Airway epithelial cell (primary cell): ENCODE measurements at places on chromosomes 7 and 10. TPM values are rescaled to one million over a fixed set of nuclear protein-coding genes. Genes with fewer than 3 reads are reported as not detected.

Gene NAT16
- total RNA-seq, result not detected in 2 replicates

Gene CFTR
- total RNA-seq, result not detected in 2 replicates

Gene CASP2
- total RNA-seq, result 14.4 TPM in 2 replicates

Gene CDCA7L
- 24.3 and 25.2 TPM in 2 replicates for total RNA-seq

Gene KLF14
- not detected in 2 replicates for total RNA-seq

Gene CALCR
- total RNA-seq, result not detected in 2 replicates

Gene PITRM1
- total RNA-seq, result 61.4 and 103 TPM in 2 replicates

Gene TMEM139
- 3.2 and 8.7 TPM in 2 replicates for total RNA-seq

Gene PDZD7
- total RNA-seq, result 0.88 and 1.2 TPM in 2 replicates

Gene TMEM176B
- total RNA-seq, result not detected in 2 replicates

Gene NANOS1
- 0.99 and 4.0 TPM in 2 replicates for total RNA-seq

Gene AS3MT
- total RNA-seq, result 2.1 and 3.2 TPM in 2 replicates

Gene PSD
- total RNA-seq, result 0.09 and 0.63 TPM in 2 replicates

Gene ABCC2
- 0.28 and 0.65 TPM in 2 replicates for total RNA-seq

Gene TCAF2
- 4.7 and 6.6 TPM in 2 replicates for total RNA-seq

Gene JCAD
- 0.35 and 0.46 TPM in 2 replicates for total RNA-seq

Gene BCAP29
- total RNA-seq, result 36.7 and 69.9 TPM in 2 replicates

Gene PTPRE
- total RNA-seq, result 11.1 and 20.5 TPM in 2 replicates
